Cortex of kidney (tissue), 1 donor: ENCODE measurements at places on chromosomes 3 and 15.

DNA sequence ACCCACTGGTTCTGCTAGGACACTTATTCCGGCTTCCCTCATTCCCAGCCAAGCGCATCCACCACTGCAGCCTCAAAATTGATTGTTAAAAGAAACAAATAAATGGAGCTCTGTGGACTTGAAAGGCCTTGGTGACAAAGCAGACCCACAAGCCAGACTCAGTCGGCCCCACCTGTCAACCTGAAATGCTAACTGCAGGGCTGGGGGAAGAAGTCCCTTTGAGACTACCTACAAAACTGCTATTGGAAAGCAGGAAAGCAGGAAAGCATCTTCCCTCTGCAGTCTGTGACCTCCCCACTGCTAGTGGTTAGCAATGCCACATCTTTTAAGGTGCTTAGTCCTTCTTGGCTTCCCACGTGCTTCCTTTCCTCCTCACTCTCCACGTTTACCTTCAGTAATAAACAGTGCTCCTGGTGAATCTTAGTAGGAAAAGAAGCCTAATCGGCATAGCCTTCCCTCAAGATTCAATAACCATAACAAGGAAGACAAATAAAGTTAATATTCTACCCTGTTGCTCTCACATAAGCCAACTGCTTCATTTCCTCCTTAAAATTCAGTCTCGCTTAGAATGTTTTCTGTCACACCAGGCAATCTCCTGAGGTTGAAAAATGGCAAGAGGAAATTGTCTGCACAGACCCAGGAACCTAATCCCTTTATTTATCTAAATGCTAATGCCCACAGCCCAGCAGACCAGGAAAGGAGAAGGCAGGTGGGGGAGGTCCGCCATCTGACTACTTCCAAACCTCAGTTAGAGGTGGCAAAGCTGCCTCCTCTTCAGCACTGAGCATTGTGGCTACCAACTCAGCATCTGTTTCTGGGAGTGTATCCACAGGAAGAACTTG, 296.2 kb downstream of the NEK10 start:
- DNase-seq: no peak

GRCh38 chr3:58026598-58026997, 18.4 kb downstream of the FLNB start:
- DNase-seq: no peak

- no peak for DNase-seq
Observed at GRCh38 chr3:144687862-144688261, 716.2 kb downstream of the DIPK2A start.

DNA sequence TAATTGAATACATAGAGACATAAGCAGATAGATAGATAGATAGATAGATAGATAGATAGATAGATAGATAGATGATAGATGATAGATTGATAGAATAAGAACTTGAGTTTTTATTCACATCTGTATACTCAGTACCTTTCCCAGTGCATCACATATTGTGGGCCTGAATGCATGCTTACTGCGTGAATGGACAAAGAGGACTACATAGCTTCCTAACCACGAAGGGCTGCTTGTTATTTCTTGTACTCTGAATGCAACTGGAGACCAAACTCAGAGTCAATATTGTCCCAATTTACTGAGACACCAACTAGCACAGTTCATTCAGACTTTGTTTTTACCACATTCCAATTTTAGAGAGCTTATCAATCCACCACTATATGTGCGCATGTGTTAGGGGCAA, 422.9 kb upstream of the GRM7 start:
- DNase-seq: no peak

DNA sequence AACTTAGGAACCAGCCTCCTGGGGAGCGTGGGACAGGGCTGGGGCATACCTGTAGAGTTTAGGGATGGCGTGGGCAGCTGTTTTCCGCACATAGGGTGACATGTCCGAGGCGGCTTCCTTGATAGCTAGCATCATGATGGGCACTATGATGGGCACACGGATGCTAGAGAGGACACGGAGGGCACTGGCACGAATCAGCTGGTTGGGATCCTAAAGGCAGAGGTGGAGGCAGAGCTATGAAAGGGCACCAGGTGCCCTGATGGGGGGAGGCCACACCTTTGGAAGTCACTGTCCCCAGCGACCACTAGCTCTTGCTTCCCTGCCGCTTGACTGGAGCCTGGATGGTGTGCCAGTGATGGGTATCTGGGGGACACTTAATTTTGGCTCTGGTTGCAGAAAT, 28.3 kb downstream of the AP3B2 start:
- no peak for DNase-seq

GRCh38 chr15:40306908-40307307, 827 bp downstream of the PLCB2 start:
- DNase-seq: no peak
